ENCODE measurements at places on chromosomes 4 and X.

GRCh38 chr4:22345678-22346077, 170.2 kb downstream of the ADGRA3 start:
- DNase-seq, result no peak

GRCh38 chrX:45323387-45323786, 122.7 kb upstream of the DIPK2B start:
- DNase-seq, result no peak

DNA sequence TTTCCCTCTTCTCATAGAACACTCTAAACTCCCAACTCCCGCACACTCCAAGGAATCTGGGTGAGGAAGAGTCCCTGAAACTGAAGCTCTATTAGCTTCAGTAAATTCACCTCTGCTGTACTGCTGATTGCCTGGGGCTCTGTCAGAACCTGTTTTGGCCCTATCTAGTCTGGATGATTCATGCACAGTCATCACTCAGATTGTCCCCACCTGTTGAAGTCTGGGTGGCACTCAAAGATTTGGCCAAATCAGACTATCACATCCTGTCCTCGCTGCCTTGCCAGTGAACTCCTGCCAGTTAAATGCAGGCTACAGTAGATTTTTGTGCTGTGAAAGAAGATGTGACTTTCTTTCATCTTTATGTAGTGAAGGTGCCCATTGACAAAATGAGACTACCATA, 63.5 kb upstream of the EMCN start:
- no peak for DNase-seq

GRCh38 chr4:11534623-11535302, 106.1 kb upstream of the HS3ST1 start:
- DNase-seq, result no peak

DNA sequence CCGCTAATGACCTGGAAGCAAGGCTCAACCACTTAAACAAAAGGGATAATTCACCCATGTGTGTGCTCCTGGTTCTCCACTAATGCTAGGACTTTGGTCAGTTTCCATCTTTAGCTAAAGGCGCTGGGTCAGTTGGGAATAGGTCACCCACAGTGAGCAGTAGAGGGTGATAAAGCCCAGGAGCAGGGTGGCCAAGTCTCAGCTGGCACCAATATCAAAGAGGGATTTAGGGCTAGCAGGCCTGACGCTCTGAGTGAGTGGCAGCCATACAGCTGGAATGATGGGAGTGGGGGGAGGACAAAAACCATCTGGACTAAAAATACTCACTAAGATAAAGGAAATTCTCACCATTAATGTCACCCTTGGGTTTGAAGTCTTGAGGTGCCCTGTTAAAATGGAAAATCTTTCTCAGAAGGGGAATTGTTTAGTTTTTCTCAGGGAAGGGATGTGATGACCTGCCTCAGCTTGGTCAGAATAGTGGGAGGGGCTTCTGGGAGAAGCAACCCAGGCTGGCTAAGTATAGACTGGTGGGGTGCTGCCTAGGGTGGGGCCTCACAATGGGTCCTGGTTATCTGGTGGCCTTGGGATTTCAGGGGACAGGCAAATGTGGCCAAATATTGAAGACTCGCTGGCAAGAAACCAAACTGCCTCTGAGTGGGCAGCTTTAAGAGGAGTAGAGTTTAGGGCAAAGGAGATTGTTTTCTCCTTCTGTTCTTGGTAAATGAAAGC, 47.1 kb downstream of the TSC22D3 start:
- DNase-seq, result no peak

GRCh38 chrX:10634392-10635161, 14.2 kb upstream of the MID1 start:
- no peak for DNase-seq

DNA sequence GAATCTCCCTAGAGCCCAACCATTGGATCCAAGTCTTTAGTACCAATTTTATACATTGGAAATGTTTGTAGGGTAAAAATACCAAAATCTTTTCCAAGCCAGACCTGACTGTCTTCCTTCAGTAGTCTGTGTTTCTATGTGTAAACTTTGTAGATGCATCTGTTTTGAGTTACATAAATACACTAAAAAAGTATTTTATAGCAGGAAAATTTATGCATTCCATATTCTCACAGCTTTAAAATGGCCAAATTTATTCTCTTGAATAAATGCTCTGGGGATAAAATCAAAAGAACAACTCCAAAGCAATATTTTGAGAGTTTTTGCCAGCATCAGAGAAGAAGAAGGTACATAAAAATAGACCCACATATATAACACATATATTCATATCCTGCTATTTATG, 377.4 kb downstream of the PPP3CA start:
- DNase-seq, result no peak

- no peak for DNase-seq
Observed at GRCh38 chrX:129787336-129788055, 7.7 kb downstream of the SASH3 start.

Data from stromal cell of bone marrow (primary cell).